Cerebellar nuclear complex (tissue), 1 donor: ENCODE measurements at places on chromosomes 4 and X.
A peak's percentile ranks its signal among the peaks of the same experiment; 100 is the strongest.

DNA sequence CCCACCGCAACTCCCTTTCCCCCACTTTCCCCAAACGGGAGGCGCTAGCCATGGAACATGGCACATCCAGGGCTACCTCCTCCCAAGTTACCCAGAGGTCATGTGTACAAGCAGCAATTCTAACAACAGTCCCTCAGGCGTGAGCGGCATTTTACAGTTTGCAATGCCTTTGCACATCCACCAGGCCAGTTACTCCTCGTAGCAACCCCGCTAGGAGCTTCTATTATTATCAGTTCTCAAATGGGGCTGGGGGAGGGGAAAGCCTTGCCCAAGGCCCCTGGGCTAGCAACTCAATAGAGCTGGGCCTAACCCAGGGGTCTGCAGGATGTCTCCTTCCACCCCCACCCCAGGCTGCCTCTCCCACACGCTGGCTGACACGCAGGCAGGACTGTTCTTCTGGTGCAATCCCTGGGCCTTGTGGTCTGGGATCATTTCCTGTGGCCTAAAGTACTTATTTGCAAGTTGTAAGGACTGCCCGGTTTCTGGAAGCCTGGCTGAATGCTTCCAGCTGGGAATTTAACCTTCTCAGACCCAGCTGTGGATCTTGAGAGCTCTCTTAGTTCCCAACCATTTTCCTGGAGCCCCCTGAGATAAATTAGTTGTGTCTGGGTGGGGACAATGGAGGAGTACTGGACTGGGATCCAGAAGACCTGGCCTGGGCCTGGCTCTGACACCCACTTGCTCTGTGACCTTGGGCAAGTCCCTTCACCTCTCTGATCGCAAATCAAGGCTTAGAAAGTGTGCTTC lies 27.7 kb downstream of the PJA1 start:
- no peak for DNase-seq

GRCh38 chr4:143643399-143643798 lies 57.1 kb downstream of the FREM3 start:
- no peak for DNase-seq

- no peak for DNase-seq
Measured at GRCh38 chr4:35461931-35462659, 782.2 kb downstream of the ARAP2 start.

GRCh38 chrX:40240844-40241243 lies 143.1 kb upstream of the BCOR start:
- no peak for DNase-seq

GRCh38 chr4:71126719-71127118 lies 133.3 kb downstream of the DCK start:
- no peak for DNase-seq

GRCh38 chr4:168337550-168337940 lies 19.0 kb upstream of the DDX60 start:
- no peak for DNase-seq

DNA sequence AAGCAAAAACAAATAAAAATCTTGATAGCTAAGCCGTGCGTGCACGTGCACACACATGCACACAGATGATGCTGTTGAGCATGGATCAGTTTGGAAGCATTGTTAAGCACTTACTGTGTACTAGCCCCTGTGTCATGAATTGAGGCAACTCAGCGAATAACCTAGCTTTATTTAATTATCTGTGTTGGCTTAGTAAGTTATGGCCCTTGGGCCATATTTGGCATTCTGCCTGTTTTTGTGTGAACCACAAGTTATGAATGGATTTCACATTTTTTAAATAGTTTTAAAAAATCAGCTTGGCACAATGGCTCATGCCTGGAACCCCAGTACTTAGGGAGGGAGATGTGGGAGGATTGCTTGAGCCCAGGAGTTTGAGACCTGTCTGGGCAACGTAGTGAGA lies 113.6 kb upstream of the CBLL2 start:
- DNase-seq: no peak

DNA sequence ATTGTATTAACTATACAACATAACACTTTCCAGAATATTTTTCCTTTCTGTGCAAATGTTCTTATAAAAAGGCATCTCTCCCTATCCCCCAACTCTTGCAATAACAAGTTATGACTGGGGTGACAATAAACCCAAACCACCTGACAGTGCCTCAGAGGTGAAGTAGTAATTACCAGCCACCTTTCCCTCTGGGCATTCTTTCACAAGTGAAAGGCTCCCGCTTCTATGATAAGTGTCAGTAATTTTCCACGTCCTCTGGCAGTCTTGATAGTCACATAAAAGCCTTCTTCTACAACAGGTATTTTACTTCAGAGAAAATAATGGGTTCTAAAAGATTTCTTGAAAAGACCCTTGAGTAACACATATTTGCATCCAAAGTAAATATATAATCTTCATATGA lies 82.7 kb downstream of the MANBA start:
- no peak for DNase-seq

DNA sequence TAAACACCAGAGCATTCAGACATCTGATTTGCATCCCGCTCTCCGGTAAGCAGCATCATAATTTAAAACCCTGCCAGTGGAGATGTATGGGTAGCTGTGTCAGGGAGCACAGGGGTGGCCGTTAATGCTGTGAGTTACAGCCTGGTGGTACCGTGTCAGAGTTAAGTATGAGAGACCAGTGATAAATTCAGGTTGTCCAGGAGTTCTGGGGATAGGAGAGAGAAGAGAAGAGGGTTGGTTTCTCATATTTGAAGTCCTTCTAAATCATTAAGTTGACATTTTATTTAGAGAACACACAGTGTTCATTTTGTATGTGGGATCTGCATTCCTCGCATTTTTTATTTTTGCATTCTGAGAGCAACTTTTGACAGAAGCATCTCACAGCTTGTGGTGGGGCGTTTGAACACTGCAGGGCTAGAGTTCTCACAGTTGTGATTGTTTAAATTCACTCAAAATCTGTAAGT lies 157.6 kb downstream of the DCLK2 start:
- DNase-seq: no peak

GRCh38 chrX:6384921-6385320 lies 150.0 kb downstream of the VCX3A start:
- DNase-seq: no peak

- DNase-seq: no peak
Measured at GRCh38 chr4:186366326-186366725, 100.3 kb downstream of the F11 start.

DNA sequence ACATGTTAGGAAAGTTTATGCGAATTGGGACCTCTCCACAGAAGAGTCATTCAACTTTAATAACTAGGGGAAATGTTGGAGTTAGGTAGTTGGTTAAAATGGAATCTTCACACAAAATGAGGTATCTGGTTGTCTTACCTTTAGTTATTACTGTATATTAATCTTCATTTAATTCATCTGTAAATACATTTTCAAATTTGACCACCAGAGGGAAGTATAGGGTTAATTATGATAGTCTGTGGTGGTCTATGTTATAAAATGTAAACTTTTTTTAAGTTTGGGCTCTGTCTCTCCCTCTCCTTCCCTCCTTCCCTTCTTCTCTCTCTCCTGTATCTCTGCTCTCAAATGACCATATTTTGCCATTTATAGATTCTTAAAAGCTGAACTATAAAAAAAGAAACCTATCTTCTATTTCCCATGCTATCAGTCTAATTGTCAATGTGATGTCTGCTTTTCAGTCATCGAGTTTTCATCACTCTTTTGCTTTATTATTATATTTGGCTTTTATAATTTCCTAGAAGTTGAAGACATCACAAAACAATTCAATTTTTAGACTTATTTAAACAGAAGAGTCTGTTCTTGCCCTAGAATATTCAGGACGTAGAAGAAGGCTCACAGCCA lies 49.8 kb downstream of the TMEM144 start:
- DNase-seq: no peak

DNA sequence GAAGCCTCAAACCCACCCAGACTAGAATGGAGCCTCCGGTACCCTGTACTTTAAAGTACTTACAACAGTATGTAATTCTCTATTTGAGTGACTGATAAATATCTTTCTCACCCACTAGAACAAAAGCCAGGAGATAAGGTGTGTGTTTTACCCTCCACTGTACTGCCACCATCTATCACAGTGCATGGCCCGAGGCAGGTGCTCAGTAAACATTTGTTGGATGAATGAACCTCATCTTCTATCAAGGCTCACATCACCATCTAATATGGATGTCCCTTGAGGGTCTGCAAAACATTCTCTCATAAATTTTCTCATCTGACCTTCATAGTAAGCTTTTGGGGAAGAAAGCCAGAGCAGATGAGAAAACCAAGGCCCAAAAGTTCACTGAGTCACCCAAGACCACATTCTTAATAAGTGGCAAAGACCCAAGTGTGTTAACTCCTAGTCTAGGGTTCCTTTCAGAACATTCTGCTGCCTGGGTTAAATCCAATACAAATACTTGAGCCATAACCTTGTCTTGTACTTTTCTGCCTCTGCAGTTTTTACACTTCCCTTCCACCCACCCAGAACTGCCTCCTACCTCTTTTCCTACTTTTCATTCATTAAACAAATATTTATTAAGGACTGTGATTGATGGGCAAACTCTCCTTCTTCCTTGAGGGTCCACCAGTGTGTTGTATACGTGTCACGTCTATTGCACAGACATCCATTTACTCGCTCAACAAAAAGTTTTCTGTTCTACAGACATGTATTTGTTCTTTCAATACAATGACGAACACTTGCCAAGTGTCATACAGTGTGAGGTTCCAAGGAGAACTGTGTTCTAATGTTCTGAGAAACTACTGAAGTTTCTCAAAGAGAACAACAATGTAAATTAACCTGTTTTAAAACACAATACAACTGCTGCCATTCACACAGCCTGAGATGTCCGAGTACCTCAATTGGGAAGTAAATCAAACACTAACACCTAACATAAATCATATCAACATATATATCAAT lies 35.7 kb downstream of the APBB2 start:
- DNase-seq: no peak

- no peak for DNase-seq
Measured at GRCh38 chrX:130741584-130741983, 161.4 kb downstream of the ENOX2 start.

DNA sequence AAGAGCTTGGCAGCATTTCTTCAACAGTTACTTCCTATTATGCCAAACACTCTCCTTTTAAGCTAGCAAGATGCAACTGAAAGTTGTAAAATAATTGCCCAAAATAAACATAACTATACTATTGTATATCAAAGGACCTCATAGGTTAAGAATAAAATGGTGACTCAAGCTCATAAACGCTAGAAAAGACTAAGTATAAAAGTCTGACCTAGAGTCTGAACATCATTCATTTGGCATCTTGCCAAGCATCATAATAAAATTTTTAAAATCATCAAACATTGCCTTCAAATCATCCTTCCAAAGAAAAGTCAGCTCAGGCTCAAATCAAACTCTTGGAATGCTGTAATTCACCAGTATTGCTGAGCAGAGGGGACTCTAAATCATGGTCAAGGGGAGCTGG lies 281.2 kb downstream of the QDPR start:
- no peak for DNase-seq

GRCh38 chrX:71184803-71185495 lies 38.1 kb upstream of the GJB1 start:
- no peak for DNase-seq

DNA sequence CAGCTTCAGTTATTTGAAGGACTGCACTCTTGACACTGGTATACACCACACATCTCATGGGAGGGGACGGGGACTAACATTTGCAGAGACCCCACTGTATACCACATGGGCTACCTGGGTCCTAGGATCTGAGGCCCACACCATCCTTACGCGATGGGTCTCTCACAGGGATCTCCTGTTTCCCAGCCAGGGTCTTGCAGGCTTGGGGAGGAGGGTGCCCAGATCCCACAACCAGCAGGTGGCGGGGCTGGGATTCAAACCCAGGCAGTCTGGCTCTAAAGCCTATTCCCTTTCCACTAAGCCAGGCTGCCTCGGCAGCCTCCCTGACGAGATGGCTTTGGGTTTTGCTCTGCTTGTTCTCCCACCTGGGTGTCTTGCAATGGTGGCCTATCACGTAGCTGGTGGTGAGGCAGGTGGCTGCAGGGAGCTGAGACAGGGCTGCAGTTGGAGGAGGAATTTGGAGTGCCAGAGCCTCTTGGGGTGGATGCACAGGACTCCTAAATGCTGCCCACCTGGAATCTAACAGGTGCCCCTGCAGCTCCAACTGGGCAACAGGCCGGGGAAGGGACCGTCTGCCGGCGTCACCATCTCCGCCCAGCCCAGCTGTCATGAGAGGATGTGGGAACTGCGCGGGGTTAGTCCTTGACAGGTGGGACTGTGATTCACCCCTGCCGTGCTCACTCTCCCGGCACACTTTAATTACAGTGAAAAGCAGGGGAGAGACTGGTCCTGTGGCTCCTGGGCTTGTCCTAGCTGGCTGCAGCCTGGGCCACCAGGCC lies 110.7 kb downstream of the PSAPL1 start:
- peak; percentile 88 for DNase-seq

DNA sequence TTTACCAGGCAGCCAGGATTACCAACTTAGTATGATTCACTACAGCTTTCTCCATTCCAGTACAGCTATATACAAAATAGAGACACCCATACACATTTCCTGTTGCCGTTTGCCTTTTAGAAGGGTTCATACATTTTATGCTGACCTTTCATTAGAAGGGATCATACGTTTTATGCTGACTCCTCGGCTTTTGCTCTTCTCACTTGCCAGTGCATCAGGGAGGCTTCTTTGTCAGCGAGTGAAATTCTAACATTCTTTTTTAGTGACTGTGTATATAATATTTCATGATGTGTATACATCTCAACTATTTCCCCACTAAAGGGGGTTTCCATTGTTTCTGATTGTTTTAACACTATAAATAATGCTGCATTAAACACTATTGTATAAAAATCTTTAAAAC lies 552.6 kb downstream of the TRIML1 start:
- no peak for DNase-seq

GRCh38 chr4:5747738-5748375 lies 36.9 kb downstream of the EVC start:
- DNase-seq: no peak

GRCh38 chr4:96126227-96126626 lies 286.3 kb downstream of the PDHA2 start:
- DNase-seq: no peak

DNA sequence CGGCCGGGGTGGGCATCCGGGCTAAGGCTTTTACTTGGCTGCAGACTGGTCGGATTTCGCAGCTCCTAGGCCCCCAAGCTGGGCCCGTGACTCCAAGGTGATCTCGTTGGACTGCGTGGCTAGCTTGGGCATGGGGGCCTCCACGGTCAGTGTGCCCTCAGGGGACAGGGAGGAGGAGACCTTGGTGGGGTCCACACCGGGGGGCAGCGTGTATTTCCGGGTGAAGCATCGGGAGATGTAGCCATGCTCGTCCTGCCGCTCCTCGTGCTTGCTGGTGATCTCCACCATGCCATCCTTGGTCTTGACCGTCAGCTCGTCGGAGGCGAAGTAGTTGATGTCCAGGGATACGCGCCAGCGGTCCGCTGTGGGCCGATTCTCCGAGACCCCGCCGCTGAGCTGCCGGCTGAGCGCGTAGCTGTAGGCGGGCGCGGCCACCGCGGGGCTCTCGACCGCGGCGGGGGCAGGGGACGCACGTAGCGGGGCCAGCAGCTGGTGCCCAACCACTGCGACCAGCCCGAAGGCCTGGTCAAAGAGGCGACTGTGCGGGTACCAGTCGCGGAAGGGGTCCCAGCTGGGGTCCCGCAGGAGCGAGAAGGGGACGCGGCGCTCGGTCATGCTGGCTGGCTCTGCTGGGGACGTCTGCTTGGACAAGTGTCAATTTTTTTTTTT lies 881 bp upstream of the CACNA1F start:
- no peak for DNase-seq

- DNase-seq: no peak
Measured at GRCh38 chr4:142248946-142249345, 597.2 kb downstream of the INPP4B start.
